ENCODE measurements at places on chromosomes 6 and 20.
A peak's percentile ranks its signal among the peaks of the same experiment; 100 is the strongest.

GRCh38 chr6:98980819-98981218, 33.1 kb upstream of the FBXL4 start:
- DNase-seq = peak; percentile 12

GRCh38 chr20:58136149-58136484, 92.3 kb downstream of the ANKRD60 start:
- DNase-seq = no peak

GRCh38 chr20:56091628-56092234, 86.4 kb upstream of the CBLN4 start:
- DNase-seq = peak; percentile 14

GRCh38 chr20:2399390-2399789, 18.7 kb downstream of the TGM6 start:
- no peak for DNase-seq

DNA sequence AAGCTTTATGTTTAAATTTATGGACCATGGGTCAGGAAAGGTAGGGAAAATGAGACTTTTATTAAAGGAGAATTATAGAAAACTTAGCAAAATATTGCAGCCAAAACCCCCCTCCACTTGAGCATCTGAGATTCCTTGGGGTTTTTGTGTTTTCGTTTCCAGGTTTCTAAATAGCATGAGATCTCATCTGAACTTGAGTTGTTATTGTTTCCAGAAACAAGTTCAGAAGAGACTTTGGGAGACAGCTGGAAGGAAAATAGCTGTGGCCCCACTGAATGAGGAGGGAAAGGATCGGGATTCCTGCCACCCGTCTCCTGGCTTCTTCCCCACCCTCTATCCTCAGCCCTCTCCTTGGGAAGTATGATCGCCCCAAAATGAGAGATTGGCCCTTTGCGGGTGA, 75.5 kb downstream of the TBC1D7 start:
- no peak for DNase-seq

GRCh38 chr6:15517600-15517999, 145.2 kb downstream of the DTNBP1 start:
- DNase-seq = no peak

GRCh38 chr6:15340775-15341174, 94.9 kb downstream of the JARID2 start:
- DNase-seq = no peak

DNA sequence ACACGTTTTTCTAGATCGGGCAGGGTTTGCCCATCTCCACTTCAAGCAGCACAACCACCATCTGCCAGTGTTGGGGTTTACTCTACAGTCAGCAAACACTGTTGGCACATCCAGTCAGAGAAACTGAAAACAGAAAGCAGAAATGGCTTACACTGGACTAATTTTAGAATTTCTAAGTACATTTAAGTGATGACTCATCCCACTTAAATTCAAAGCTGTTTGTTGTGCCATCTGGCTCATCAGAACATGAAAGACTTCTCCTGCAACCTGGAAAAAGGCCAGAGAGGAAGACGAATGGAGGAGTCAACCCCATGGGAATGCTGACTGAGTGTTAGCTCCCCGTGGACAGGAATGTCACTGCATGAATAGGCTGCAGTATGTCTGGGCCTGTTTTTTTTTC, 21.8 kb downstream of the FAM209B start:
- peak; percentile 98 for DNase-seq

DNA sequence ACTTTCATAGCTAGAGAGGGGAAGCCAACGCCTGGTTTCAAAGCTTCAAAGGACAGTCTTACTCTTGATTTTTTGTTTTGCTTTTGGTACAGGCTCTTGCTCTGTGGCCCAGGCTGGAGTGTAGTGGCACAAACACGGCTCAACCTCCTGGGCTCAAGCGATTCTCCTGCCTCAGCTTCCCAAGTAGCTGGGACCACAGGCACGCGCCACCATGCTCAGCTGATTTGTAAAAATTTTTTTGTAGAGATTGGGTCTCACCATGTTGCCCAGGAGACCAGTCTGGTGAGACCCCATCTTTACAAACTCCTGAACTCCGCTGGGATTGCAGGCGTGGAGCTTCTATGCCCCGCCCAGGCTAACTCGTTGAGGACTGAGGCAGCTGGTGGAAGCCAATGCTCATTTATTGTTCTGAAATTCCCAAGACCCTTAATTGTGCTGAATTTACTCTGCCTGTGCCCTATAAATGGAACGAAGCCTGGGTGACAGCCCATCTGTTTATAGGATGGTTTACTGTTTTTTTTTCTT, 18.0 kb downstream of the SRSF3 start:
- DNase-seq = no peak

DNA sequence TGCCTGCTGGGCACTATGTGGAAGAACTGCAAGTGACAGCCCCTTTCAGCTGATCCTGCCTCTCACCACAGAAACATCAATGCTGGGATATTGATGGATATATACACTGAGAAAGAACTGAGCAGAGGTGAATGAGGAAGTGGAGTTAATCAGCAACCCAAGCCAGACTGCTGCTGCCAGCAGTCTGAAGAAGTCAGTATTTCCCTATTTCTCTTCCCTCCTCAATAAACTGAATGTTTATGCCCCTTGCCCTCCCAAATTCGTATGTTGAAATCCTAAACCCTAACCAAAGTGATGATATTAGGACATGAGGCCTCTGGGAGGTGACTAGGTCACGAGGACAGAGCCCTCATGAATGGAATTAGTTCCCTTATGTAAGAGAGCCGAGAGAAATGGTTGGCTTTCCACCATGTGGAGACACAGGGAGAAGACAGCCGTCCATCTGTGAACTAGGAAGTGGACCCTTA, 76.3 kb downstream of the CDK19 start:
- DNase-seq = peak; percentile 75

- DNase-seq = no peak
Observed at GRCh38 chr6:38924791-38925509, 123.6 kb upstream of the GLP1R start.

DNA sequence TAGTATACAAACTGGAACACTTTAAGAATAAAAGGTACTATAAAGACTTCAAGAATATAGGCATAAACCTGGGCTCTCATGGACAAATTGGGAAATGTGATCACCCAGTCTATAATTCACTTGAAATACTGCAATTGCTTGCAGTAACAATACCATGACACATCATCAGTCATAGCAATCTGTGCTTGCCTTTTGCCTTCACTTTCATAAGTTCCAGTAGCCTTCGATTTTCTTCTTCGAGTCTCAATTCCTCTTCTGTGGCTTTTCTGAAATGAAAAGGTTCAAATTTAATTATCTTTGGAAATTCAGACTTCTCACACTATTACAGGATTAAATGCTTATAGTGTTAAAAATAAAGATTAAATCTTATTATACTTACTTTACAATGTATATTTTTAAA, 96.3 kb upstream of the ZBTB24 start:
- no peak for DNase-seq

DNA sequence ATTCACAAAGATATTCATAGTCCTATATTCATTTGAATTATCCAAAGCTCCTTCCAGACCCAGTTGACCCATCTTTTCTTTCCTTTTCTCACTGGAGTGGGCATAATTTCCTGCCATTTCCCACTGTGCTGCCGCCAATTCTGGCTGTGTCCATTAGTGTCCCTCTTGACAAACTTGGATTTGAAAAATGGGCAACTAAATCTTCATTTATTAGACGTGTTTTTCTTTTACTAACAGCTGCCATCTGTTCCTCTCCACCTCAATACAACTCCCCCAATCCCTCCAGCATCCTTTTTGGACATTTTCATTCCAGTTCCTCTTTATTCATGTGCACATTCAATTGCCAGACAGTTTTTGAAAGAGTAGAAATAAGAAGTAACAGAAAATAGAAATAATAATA, 90.5 kb downstream of the PCSK2 start:
- DNase-seq = no peak

- DNase-seq = no peak
Observed at GRCh38 chr6:17621003-17621402, 20.9 kb downstream of the FAM8A1 start.

DNA sequence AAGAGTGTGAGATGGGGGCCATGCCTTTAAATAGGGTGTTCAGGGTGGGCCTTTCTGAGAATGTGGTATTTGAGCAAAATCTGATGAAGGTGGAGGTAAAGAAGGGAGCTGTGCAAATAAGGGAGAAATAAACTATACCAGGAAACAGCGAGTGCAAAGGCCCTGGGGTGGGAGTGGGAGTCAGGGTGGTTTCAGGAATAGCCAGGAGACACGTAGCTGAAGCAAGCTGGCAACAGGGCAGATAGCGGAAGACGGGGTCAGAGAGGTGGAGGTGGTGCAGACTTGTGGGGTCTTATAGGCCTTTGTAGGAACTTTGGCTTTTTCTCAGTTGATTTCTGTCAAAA, 51.6 kb downstream of the FGD2 start:
- no peak for DNase-seq

DNA sequence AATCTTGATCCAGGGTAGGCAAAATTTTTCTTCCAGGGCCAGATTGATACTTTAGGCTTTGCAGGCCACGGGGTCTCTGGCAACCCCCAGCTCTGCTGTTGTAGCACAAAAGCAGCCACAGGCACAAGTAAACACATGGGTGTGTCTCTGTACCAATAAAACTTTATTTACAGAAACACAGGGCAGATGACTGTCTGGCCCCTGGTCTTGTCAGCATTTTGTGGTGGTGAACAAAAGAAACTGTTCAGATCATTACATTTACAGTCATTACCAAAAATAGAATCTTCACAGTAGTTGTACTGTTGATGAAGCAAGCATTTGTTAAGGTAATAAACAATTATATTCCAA, 45.0 kb upstream of the KIF25 start:
- DNase-seq = no peak

- DNase-seq = no peak
Observed at GRCh38 chr20:15316556-15316955, 979.1 kb upstream of the FLRT3 start.

- no peak for DNase-seq
Observed at GRCh38 chr20:48701702-48702101, 126.1 kb downstream of the PREX1 start.

GRCh38 chr6:134609716-134610261, 291.9 kb upstream of the SGK1 start:
- no peak for DNase-seq
